ENCODE measurements at places on chromosomes 16 and 17.

DNA sequence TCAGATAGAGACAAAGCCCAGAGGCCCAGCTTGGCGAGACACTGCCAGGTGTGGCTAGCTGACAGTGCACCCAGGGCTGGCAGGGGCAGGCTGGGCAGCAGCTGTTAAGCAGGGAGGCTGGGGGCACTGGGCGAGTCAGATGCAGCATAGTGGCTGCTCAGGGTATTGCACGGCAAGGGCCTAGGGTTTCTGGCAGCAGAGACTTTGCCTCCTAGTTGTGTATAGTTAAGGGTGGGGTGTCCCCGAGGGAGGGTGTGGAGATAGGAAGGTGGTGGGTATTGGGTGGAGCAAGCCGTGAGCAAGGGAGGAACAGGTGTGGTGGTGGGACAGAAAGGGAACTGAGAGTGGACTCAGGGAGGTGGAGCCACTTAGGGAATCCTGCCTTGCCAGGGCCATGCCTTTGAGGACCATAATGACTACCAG is 66.0 kb downstream of the SMPD3 start:
- peak; percentile 41 for DNase-seq

- no peak for DNase-seq
Observed at GRCh38 chr16:9840761-9841665, 341.2 kb downstream of the GRIN2A start.

DNA sequence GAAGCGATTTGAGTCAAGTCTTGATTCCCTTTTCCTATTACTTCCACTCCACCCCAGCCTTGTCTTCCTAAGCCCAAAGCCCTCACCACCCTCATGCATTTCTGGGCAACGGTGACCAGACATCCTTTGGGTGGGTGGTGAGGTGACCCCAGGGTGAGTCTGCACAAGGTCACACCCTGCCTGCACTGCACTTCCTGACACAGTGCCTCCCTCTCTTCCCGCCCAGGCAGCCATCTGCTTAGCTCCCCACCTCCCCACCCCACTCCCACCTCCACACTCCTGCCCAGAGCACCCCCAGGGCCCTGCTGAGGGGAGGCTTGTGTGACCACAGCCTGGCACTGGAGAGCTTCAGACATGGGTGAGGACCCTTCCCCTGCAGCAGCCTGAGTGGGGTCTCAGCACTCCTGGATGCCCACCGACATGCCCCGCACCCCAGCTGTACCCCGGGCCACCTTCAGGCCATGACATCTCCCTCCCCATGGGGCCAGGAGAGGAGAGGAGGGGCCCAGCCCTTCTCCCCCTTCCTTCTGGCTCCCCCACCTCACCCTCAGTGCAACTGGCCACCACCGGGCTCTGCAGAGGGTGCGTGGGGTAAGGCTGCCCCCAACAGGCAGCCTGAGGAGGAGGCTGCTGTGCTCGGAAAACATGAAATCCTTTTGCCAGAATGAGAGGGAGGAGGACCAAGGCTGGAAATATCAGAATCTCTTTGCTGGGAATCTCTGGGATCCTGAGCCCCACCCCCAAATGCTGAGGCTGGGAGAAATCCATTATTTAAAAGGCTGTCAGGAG is 68.6 kb downstream of the CCT6B start:
- no peak for DNase-seq

GRCh38 chr17:22600644-22601298 is 908.4 kb downstream of the KCNJ18 start:
- no peak for DNase-seq

DNA sequence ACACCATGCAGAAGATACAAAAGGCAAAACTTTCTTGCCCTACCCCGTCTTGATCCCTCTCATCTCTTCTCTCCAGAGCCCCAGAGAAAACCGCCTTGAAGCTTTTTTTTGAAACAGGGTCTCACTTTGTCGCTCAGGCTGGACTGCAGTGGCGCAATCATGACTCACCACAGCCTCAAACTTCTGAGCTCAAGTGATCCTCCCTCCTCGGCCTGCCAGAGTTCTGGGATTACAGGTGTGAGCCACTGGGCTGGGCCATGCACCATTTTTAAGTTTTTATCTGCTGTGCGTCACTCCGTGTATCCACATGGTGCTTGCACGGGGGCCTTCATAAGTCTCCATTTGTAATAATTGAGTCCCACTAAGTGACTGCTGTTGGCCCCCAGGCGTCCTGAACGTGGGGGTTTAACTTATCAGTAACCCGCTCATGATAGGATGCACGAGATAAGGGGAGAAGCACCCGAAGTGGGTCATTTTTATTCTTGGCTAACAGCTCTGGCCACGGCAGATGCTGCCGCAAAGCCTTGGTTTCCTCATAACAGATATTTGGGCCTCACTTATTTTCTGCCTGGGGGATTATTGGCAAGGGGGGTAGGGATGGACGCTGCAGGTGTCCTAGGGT is 8.6 kb downstream of the DNAH17 start:
- no peak for DNase-seq

DNA sequence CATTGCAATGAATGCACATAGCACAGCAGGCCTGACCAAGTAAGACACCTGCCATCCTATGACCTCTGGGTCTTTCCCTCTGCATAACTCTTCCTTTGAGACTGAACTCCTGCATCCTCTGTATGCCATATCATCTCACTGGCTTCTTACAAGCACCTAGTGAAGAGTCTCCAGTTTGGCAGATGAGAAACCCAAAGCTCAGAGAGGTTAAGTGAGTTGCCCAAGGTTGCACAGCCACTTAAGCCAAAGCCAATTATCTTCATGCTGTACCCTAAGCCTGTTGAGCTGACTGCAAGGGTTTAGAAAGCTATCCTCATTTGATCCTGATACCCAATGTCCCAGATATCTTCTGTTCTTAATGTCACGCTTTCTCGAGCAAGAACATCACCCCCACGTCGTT is 35.2 kb downstream of the TMEM186 start:
- no peak for DNase-seq

All from CD8-positive, alpha-beta memory T cell (primary cell).